ENCODE measurements at places on chromosomes 2 and 18. TPM values are rescaled to one million over a fixed set of nuclear protein-coding genes. Genes with fewer than 3 reads are reported as not detected.

DNA sequence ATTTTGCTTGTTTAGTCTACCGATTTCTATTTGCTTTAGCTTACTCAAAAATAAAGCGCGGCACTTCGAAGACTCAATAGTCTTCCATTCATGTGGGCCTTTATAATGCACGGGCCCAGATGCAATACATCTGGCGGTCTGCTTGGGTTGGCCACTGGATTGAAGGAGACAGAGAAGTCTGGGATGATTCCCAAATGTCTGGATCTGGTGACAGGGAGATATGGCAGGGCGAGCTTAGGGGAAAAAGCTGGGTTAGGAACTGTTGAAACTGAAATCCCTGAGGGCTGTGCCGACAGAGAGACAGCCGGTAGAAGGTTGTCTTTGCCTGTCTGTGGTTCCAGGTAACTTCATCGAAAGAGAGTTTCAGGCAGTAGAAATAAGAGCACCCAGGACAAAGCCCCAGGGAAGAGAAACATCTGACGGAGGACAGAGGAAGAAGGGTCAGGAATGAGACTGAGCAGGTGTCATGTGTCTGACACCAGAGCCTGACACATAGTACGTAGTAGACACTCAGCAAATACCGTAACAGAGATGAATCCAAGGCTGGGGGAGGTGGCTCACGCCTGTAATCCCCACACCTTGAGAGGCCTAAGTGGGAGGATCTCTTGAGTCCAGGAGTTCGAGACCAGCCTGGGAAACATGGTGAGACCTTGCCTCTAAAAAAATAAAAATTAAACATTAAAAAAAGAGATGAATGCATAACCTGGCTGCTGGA lies 13.6 kb downstream of the CLUL1 start:
- no peak for DNase-seq

DNA sequence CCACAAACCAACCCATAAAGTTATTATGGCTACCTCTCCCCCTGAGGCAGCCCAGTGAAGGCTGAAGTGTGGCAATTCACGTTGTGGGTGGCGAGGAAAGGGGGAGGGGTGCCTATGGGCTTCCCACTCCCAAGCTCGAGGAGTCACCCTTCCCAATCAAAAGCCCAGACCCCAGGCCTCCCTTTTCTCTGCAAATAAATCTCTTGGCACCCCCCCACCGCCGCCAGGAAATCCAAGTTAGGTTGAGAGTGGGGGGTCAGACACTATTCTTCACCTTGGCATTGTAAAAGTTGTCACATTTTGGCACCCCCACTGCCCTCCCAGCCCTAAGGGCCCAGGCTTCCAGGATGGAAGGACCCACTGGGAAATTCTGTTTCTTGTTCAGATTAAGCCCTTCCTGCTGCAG lies 6.9 kb downstream of the ANKRD53 start:
- no peak for DNase-seq

DNA sequence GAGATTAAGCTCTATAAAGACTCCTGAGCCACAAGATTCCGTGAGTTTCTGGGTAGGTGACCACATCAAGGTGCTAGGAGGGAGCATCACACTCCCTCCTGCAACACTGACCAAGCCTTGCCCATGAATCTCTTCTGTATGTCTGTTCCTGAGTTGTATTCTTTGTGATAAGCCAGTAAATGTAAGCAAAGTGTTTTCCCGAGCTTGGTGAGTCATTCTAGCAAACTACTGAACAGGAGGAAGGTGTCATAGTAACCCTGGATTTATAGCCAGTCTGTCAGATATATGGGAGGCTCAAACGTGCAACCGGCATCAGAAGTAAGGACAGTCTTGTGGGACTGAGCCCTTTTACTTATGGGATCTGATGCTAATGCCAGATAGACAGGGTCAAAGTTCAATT lies 346.1 kb upstream of the KYNU start:
- DNase-seq: no peak

NEB gene
- polyA plus RNA-seq: 0.84 TPM

CNTNAP5 gene
- polyA plus RNA-seq: not detected

All from endothelial cell of umbilical vein (primary cell).